ENCODE measurements at places on chromosomes 7 and 10.

DNA sequence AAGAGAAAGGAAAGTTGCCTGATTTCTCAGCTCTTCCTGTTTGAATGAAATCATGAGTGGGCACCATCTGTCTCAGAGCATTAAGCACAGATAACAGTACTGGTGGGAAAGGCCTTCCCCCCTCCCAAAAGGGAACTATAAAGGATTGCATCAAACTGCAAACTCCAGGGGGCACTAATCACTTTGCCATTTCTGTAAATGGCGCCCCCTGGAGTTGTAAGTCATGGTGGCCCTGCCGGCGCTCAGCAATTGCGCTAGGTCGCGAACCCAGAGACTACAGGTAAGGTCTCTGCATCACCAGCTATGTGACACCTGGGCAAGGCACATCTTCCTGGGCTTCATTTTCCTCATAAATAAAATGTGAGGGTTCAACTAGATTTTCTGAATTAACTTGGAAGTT is 11.1 kb downstream of the LRRC4 start:
- no peak for DNase-seq

GRCh38 chr10:67807855-67808456 is 30.0 kb downstream of the DNAJC12 start:
- no peak for DNase-seq

DNA sequence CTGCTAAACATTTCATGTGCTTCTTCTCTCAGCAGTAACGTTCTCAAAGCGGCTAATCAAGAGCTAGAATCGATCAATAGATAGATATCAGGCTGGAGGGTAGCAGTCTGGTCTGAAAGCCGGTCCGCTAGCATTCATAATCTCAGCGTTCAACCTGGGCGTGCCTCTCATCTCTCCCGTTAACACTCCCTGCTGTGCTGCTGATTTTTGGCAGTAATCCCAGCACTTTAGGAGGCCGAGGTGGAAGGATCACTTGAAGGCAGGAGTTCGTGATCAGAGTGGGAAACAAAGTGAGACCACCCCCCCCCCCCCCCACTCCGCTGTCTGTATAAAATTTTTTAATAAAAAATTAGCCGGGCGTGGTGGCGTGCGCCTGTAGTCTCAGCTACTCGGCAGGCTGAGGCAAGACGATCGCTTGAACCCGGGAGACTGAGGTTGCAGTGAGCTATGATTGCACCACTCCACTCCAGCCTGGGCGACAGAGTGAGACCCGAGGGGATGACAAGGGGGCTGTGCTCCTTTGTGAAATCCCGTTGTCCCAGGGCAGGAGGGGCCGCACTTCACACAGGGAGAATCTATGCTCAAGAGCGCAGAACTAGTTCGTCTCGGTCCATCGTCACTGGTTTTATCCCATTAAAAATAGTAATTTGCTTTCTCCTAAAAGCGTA is 624 bp upstream of the CEP55 start:
- DNase-seq = no peak

- no peak for DNase-seq
These were observed 148.8 kb downstream of the PPP1R9A start for GRCh38 chr7:95056107-95056739.

DNA sequence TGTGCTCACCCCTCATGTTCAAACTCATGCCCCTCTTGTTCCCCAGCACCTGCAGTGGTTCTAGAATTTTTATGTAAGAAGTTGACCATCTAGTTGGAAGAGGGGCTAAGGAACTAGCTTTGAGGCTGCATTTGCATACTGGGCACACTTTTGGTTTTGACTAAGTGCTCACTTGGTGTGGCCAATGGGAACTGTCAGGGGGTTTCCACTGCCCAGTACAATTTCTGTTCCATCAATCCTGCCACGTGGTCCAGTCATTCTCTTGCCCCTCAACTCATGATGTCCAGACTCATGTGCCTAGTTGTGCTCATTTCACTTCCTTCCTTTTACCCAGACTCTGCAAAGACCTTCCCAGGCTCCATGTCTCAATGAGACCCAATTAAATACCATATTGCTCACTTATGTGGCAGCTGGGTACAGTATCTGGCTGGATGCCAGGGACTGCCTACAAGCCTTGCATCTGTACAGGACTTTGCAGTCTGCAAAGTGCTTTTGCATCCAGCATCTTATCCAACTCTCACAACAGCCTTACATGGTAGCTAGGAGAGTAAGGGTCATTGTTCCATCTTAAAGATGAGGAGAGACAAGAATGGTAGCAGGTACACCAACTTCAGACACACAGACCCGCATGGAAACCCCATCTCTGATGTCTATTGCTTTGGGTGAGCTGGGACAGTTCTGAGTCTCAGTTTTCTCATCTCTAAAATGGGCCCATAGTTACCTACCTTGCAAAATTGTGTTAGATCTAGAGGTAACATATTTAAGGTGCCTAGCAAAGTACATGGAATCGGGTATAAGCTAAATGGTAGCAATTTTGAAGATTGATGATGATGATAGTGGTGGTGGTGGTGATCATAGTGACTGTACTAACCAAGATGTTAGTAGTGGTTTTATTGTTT is 30.1 kb upstream of the KCNMA1 start:
- no peak for DNase-seq

All from HuH-7.5 (cell line).